ENCODE measurements at places on chromosomes 6 and 20.

DNA sequence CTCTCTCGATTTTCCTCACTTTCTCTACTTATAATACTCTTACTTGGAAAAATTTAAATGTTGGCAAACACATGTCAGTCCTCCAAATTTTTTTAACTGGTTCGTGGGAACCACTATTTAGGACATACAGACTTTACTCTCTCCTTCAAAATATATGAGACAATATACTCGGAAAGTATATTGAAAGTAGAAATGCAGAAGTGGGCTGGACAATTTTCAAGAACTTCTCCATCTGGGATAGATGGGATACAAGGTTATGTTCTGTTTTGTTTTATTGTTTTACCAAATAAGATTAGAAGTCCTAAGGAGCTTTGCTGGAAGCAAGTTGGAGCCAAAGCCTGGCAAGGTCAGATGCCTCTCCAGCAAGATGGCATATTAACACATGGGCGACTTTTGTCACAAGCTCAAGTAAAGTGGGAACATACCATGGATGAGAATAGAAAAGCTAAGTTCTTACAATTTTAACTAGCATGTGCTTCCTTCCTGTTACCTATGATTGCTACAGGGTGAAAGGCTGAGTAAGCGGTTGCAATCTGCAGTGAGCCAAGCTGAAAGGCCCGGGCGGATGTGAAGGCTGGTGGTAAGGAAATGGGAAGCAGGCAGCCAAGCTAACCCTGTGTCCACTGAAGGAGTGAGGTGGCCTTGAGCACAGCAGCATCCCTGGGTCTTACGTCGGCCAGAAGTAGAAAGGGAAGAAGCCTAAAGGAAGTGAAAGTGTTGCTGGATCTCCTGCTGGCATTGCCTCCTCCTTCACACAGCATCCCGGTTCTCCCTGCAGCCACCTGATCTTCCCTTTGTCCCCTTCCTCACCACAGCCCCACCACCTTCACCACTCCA lies 7.1 kb downstream of the MAP3K5 start:
- DNase-seq: no peak

DNA sequence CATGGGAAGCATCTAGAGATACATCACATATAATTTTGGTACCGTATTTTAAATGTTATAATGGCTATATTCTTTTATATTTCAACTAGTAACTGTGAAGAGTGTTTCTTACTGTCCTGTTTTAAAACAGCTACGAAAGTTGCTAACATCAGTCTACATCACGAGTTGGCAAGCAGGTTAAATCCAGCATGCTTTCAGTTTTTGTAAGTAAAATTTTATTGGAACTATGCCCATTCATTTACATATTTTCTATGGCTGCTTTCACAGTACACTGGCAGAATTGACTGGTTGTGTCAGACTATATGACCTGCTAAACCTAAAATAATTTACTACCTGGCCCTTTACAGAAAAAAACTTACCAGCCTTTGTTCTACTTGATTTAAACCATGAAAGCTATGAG lies 478.1 kb downstream of the PHF3 start:
- DNase-seq: no peak

GRCh38 chr6:16676376-16676775 lies 84.9 kb downstream of the ATXN1 start:
- DNase-seq: no peak

- no peak for DNase-seq
These were observed 8.0 kb upstream of the SLC17A3 start for GRCh38 chr6:25882051-25882496.

DNA sequence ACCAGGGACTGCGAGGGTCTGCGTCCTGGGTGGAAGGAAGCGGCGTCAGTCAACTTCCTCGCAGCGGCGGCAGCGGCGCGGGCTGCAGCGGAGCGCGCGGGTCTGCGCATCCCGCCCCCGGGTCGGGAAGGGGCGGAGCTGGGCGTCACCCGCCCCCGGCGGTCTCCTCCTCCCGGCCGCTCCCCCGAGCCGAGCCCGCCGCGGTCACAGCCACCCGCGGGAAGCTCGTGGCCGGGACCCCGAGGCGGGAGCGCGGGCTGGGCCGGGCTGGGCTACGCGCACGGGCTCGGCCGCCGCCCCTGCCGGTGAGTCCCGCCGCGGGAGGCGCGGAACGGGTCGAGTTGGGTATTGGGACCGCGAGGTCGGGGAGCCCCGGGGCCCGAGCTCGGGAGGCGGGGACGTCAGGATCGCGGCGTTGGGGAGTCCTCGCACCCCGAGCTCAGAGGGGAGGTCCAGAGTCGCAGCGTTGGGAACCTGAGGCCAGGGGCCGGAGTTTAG lies at the start of gene PAQR8:
Gene PAQR8, plus strand, starts transcription at position 207 of the 498 bp plus-strand sequence. CDS start 41,063 bp downstream, outside the sequence.
- no peak for DNase-seq

GRCh38 chr20:62975251-62975760 lies 22.8 kb downstream of the SLC17A9 start:
- DNase-seq: no peak

DNA sequence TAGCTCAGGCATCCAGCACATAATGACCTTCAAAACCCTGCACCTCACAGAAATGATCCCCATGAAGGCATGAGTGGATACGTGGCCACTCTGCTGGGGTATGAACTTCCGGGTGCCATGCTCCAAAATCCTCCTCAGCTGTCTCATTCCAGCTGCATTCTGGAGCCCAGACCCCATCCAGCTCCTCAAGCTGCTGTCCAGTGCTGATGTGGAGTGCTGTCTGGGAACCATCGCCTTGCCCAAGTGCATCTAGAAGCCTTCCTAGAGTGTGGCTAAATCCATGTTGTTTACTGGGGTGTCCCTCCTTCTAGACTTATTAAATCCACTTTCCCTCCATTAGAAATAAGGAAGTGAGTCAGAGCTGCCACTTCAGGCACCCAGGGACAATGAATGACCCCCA lies 130.8 kb upstream of the PTPRT start:
- DNase-seq: no peak

DNA sequence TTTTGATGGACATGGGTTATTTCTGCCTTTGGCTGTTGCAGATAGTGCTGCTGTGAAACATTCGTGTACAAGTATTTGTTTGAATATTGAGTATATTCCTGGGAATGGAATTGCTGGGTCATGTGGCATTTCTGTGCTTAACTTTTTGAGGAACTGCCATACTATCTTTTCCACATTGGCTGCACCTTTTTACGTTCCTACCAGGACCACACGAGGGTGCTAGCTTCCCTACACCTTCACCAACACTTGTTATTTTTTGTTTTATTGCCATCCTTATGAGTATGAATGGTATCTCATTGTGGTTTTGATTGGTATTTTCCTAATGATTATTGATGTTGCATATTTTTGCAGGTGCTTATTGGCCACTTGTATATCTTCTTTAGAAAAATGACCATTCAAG lies 47.8 kb upstream of the PLCG1 start:
- no peak for DNase-seq

DNA sequence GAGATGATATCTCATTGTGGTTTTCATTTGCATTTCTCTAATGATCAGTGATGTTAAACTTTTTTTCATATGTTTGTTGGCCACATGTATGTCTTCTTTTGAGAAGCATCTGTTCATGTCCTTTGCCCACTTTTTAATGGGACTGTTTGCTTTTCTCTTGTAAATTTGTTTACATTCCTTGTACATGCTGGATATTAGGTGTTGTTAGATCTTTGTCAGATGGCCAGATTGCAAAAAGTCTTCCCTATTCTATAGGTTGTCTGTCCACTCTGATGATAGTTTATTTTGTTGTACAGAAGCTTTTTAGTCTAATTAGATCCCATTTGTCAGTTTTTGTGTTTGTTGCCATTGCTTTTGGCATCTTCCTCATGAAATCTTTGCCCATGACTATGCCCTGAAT lies 172.4 kb downstream of the TBC1D32 start:
- DNase-seq: no peak

GRCh38 chr6:32086661-32087573 lies 22.2 kb downstream of the TNXB start:
- DNase-seq: no peak

GRCh38 chr20:35108921-35109320 lies 16.3 kb upstream of the TRPC4AP start:
- DNase-seq: no peak

- DNase-seq: no peak
These were observed 4.8 kb upstream of the CSTL1 start for GRCh38 chr20:23434521-23435313.

DNA sequence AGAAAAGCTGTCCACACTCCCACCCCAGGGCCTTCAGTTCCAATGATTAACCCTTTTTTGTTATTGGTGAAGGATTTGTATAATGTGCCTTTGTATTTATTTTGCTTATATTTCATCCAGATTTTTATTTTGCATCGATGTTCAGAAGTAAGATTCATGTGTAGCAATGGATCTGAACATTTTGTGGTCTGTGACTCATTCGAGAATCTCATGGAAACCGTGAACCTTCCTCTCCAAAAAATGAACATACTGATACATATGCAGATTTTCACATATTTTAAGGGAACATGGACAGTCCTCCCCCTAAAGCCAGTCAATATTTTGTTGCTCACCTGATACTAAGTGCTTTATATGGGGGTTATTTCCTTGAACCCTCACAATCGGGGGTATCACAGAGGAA lies 421.8 kb upstream of the SOX4 start:
- no peak for DNase-seq

DNA sequence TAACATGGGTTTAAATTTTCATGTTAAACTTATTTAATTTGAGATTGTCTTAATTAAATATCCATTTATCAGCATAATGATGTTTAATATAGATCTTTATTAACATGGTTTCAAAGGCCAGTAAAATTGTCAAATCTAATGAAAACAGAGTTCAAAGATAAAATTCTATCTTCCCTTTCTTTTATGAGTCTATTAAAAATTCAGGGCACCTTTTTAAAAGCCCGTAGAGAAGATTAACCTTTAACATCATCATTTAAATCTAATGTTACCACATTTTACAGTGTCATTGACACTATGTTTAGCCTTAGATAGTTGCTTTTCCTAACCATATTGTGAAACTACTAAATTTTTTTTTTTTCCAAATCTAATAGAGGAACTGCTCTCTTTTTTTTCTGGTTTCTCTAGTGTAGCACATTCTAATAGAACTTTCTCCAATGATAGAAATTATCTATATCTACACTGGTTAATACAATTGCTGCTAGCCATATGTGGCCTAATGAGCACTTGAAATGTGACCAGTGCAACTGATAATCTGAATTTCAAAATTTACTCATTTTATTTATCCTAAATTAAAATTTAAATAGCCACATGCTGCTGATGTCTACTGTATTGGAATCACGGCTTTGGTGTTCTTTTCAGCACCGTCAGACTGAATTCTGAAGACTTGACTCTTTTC lies 410.9 kb downstream of the UTRN start:
- no peak for DNase-seq

GRCh38 chr6:5025911-5026819 lies 22.3 kb upstream of the RPP40 start:
- DNase-seq: no peak

DNA sequence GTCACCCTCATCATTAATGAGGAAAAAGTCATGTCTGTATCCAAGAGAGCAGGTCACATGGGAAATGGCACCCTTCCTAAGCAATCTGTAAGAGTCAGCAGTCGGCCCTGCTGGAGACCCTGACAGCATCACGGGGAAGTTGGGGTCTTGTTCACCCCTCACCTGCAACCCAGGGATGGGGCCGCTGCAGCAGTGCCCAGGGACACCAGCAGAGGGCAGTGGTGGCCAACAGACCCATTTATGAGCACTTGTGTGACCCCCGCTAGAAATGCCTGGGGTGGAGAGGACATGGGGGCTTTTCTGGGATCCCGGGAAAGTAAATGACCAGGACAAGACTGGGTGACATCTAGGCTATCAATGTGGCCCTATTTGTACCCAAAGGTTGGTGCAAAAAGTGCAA lies 35.9 kb downstream of the ANKRD60 start:
- no peak for DNase-seq

GRCh38 chr6:14333556-14334305 lies 216.2 kb downstream of the CD83 start:
- DNase-seq: no peak

- no peak for DNase-seq
These were observed 42.9 kb downstream of the TXLNB start for GRCh38 chr6:139248911-139249310.

DNA sequence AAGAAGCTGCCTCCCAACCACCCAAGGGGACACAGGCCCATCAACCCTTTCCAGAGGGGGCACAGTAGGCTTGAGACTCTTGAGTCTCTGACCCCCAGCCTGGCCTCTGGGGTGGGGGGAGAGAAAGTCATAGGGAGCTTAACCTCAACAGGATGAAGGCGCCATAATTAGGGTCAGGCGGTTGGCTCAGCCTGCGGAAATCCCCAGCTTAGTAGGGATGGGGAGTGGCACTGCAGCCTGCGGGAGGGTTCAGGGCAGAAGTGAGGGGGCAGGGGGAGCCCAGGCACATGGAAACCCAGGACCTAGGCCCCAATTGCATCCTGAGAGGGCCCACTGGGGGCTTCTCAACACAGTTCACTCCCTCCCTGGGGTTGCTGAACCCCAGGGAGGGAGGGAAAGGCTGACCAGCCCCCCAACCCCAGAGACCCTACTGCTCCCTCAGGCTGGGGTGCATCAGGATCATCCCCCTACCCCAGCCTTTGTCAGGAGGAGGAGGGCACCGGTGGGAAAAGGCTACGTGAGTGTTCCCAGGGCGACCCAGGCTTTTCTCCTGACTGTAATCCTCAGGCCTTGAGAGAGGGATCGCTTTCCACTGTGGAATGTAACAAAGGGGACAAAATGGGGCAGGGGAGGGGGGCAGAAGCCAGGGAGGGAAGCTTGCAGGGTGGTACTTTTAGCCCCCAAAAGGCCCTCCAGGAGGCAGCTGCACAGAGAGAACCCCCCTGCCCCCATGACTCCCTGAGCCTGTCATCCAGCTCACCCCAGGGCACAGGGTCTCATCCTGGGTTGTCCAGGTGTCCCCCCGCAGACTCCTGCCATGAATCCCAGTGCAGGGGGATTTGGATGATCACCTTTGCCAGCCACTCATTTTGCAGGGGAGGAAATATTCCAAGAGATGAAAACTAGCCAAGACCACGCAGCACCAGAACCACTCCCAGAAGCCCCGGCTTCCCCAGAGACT lies 46.4 kb downstream of the MRPL14 start:
- DNase-seq: no peak

DNA sequence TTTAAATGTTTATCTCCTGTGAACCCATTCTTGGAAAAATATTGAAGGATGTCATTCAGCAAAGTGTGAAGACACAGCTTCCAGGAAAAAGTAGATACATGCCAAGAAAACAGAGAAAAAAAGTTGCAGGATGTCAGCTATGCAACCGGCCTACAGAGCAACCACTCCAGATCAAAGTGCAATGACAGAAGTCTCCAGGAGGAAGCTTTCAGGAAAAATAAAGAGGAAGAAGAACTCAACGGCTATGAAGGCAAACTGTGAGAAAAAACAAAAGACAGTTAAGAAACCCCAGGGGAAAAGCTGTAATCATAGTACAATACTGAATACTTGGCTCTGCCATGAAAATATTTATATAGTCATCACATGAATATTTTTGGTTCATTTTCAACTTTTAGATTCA lies 30.6 kb downstream of the REPS1 start:
- DNase-seq: no peak

DNA sequence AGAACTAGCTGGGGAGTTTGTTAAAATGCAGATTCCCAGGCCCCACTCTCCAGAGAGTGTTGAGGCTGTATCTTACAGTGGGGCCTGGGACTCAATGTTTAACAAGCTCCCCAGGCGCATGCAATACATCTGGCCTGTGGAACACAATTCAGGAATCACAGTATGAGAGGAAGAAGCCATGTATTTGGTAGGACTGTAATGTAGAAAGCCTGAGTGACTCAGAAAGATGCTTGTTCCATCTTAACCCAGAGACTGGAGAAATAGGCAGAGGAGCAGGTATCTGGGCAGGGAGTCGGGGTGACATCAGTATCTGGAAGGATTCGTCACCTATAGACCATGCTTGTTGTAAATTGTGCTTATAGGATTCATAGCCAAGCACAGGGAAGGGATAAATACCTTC lies 90.5 kb downstream of the UNC5CL start:
- DNase-seq: no peak

- no peak for DNase-seq
These were observed 2.8 kb downstream of the KCTD20 start for GRCh38 chr6:36445621-36446020.

All from DMS 273 treated with DMSO at 0.1 percent for 48 hours (cell line).